Urinary bladder (tissue), 4 donors: ENCODE measurements at places on chromosomes 2 and 18. TPM values are rescaled to one million over a fixed set of nuclear protein-coding genes. Genes with fewer than 3 reads are reported as not detected.

PTPN2 gene
- 36.9 TPM for total RNA-seq

BIRC6 gene
- total RNA-seq = 318 TPM

AGXT gene
- not detected for total RNA-seq

OSBPL6 gene
- total RNA-seq = 1.9 TPM

CCDC68 gene
- 41.3 TPM for total RNA-seq

FIGN gene
- 6.9 TPM for total RNA-seq

KIAA2012 gene
- total RNA-seq = 0.16 TPM

NYAP2 gene
- 0.79 TPM for total RNA-seq

NETO1 gene
- total RNA-seq = 2.4 TPM

SPHKAP gene
- 1.1 TPM for total RNA-seq

GRCh38 chr2:71615767-71616730 lies 162.7 kb downstream of the DYSF start:
- no peak for DNase-seq

DNA sequence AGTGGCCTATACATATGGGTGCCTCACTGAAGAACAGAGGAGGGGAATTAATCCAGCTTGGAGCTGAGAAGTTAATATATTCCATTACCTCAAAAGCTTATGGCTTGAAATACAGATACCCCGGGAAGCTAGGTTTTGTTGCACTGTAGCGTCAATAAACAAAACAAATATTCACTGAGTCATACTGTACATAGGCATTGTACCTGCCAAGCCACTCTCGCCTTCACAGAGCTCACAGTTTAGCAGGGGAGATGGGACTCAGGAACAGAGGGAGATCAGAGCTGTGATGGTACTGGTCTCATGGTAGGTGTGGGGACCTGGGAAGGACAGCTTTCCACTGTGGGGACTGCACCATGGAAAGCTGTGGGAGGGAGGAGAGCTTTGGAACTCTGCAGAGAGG lies 111.2 kb upstream of the ST6GAL2 start:
- DNase-seq = no peak

GRCh38 chr18:7871560-7872456 lies 304.7 kb downstream of the PTPRM start:
- DNase-seq = no peak

GRCh38 chr2:145394181-145394580 lies 874.3 kb upstream of the ZEB2 start:
- no peak for DNase-seq

DNA sequence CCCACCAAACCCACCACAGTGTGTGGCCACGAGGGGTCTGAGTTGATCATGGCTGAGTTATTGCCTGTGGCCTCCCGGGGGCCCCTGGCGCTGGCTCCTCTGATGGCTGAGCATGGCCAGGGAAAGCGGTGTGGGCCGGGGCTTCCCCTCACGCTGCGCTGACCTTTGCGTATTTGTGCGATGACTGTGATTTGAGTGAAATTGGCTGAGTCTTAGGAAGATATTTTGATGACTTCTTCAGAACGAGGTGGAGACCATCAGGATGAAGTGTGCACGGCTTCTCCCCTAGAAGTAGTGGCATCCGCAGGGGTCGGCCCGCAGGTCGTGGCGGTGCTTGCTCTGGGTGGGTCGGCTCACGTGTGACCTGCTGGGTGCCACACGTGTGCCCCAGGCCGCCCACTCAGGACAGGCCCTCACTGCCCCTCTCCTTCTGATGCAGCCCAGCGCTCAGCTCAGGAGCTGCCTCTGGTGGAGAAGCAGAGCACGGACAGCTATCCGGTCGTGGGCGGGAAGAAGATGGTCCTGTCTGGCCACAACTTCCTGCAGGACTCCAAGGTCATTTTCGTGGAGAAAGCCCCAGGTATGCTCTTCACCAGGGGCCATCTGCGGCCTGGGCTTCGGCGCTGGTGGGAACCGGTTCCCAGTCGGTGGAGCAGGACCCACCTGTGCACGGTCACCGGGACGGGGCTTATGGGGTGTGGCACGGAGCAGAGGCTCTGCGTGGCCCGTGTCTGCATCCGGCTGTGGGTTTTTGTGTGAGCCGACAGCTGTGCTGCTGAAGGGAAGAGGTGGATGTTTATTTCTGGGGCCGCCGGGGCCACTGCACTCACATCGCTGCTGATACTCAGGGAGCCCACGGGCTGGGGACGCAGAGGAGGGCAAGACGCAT lies 55.8 kb downstream of the NFATC1 start:
- no peak for DNase-seq

DNA sequence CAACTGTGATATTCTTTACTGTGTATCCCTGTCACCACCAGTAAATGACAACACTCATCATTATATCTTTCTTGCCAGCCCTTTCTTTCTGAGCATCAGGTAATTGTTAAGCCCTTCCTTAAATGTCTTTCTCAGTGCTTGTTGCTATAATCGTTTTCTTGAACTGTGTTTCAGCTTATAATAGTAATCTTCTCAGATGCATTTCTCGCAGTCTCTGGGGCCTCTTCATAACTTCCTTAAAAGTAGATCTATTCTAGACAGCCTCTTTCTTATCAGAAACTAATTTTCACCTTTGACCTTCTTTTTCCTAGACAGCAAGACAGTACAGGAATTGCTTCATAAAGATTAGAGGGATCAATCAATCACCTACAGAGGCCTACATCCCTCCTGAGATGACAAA lies 648.1 kb downstream of the CPS1 start:
- DNase-seq = no peak

GRCh38 chr2:59391896-59392295 lies 1150.8 kb upstream of the FANCL start:
- no peak for DNase-seq

- no peak for DNase-seq
These were observed 85.1 kb downstream of the LONRF2 start for GRCh38 chr2:100237163-100237562.

GRCh38 chr2:219611866-219612576 lies 14.4 kb downstream of the STK11IP start:
- DNase-seq = no peak

GRCh38 chr2:141264848-141265247 lies 866.0 kb downstream of the LRP1B start:
- no peak for DNase-seq

GRCh38 chr2:132757676-132758075 lies 87.7 kb upstream of the LYPD1 start:
- DNase-seq = no peak

DNA sequence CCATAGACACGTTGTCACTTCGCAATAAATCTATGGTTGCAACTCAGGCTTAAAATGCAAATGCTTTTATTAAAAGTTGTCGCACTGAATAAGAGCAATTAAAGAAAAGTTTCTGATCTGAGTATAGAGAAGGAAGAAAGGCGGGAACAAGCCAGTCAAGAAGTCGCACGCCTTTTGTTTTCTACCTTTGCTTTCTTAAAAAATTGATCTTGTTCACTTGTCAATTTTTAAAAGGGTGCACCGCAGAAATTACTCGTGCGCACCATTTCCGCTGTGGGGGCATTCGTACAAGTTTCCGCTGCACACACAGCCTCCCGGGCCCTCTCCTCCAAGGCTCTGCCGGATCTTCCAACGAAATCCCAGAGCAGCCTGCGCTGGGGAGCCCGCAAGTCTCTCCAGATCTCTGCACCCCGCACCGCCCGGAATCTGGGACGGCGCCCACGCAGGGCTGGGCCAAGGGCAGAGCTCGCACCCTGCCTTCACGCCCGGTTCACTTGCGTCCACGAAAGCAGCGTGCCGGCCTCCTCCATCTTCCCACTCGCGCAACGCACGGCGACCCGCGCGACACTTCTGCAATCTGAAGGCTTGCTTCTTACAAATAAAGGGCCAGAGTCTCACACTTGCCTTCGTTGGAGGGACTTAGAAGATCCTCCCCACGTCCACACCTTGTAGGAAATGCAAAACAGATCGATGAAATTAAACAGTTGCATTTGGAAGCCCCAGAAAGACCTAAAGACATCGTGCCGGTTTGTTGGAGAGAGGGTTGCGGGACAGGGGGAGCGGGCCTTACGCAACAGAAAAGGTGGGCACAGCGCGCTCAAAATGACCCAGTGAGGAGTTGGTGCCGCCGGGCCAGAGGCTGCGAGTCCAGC lies 2.6 kb upstream of the SALL3 start:
- no peak for DNase-seq

- DNase-seq = no peak
These were observed 51.8 kb upstream of the EPC2 start for GRCh38 chr2:148592791-148593190.

- no peak for DNase-seq
These were observed 1.6 kb downstream of the WDFY1 start for GRCh38 chr2:223943561-223944008.

GRCh38 chr2:206846331-206846730 lies 80.9 kb downstream of the FASTKD2 start:
- no peak for DNase-seq

DNA sequence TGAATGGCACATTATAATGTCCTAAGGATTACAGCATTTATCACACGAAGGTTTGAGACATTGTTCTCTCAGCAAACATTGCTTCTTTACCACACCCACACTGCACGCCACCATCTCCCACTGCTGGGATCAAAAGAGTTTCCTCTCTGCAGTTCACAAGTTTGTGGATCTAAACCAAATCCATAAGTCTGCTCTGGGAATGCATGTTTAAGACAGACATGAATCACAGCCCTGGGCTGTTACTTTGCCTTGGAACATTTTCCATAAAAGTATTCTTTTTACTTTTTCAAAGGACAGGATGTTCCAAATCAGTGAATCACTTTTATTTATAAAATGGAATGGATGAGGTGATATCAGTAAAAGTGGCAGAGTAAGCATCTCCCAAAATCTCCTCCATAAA lies 36.1 kb downstream of the STPG4 start:
- no peak for DNase-seq

GRCh38 chr2:44197816-44198215 lies 29.1 kb downstream of the PPM1B start:
- no peak for DNase-seq

DNA sequence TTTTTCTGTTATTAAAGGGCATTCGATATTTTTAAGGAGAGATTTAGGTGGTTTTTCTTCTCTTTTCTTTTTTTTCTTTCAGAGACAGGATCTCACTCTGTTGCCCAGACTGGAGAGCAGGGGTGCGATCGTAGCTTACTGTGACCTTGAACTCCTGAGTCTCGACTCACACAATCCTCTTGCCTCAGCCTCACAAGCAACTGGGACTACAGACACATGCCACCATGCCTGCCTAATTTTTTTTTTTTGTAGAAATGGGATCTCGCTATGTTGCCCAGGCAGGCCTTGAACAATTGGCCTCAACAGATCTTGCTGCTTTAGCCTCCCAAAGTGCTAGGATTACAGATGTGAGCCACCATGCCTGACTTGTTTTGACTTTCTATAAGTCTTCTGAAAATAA lies 26.3 kb downstream of the PMAIP1 start:
- no peak for DNase-seq

GRCh38 chr18:67108894-67109293 lies 407.6 kb downstream of the DSEL start:
- no peak for DNase-seq

- no peak for DNase-seq
These were observed 26.5 kb upstream of the OTOS start for GRCh38 chr2:240166761-240167587.

DNA sequence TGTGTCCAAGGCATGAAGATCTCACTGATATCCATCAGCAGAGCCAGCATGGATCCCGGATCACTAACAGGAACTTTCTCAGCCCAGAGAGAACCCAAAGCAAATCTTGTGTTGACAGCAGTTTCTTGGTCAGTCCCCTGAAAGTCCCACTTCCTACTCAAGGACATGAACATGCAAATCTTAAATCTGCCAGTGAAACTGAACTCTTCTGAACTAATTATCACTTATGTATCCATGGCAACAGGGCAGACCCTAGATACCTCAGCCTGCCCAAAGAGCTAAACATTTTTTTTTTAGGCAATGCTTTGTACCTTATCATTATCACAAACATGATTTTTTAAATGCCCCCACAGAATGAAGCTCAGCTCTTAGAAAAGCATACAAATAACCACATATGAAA lies 127.8 kb upstream of the DDX18 start:
- DNase-seq = no peak

DNA sequence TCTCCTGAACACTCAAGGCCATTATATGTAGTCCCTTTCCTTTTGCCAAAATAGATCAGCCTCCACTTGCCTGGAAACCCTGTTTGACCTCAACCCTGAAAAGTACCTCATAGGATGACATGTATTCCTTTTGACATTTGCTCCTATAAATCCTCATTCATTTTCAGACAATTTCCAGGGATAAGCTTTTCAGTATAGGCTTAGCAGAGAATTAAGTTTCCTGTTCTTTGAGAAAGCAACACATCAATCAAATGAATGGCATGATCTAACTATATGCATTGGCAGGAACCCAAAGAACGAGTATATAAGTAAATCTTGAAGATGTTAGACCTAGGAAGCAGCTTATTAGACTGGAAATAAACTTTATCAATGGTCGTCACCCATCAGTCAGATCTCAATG lies 483.0 kb downstream of the CCDC85A start:
- DNase-seq = no peak

DNA sequence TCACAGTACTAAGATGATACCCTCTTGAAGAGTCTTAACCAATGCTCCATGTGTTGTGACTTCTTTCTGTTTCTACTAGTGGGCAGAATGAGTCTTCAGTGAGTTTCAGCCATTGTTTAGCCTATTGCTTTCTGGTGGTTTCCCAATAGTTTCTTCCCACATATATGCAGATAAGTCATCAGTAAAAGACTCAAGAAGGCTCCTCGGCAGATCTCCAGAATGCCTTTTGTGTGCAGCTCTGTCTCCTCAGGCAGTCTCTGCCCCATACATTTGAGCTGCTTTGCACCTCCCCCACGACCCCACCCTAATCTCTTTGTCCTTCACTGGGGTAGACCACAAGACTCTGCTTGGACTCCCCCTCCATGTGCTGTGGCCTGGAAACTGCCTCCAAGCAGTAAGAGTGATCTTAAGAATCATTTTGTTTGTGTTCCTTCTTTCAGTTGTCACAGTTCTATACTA lies 71.6 kb upstream of the CHRNA1 start:
- no peak for DNase-seq

GRCh38 chr18:41456831-41457230 lies 498.2 kb upstream of the PIK3C3 start:
- no peak for DNase-seq

DNA sequence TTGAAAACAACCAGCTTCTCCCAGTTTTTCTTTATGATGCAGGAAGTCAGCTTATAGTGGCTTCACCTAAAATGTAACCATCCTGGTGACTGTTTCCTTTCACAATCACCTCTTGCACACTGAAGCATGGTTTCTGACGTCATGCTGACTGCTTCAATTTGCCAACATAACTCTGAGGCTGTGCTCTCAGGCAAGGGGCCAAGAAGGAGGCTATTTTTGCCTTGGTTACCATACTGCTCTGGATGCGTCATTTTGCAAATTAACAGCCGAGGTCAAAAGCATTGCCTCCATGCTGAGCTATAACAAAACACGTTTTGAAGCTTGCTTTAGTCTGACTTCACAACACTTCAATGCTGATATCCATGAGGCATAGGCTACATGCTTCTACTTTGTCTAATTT lies 397.8 kb downstream of the METTL4 start:
- no peak for DNase-seq

GRCh38 chr2:151708788-151709187 lies 25.5 kb downstream of the NEB start:
- DNase-seq = no peak

DNA sequence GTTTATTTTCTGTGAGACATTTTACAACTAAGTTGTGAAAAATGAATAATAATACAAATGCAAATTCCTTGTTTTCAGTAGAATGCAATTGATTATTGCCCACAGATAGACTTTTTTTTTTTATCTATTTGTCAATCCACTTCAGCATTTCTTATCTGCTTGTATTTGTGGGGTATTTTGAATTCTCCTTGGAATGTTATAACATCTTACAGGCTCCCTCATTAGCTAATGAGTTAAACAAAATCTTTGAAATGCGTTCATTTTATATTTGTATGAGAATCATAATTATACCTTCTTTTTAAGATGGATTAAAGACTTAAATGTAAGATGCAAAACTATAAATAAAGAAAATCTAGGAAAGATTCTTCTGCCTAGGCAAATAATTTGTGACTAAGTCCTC lies 114.2 kb downstream of the CALCRL start:
- no peak for DNase-seq
